Kidney glomerular epithelial cell (primary cell): ENCODE measurements at places on chromosomes 1 and 21.

GRCh38 chr21:34536820-34537219 is 24.8 kb upstream of the KCNE1 start:
- DNase-seq: no peak

- DNase-seq: no peak
Measured at GRCh38 chr1:92126088-92126487, 45.9 kb downstream of the BTBD8 start.

DNA sequence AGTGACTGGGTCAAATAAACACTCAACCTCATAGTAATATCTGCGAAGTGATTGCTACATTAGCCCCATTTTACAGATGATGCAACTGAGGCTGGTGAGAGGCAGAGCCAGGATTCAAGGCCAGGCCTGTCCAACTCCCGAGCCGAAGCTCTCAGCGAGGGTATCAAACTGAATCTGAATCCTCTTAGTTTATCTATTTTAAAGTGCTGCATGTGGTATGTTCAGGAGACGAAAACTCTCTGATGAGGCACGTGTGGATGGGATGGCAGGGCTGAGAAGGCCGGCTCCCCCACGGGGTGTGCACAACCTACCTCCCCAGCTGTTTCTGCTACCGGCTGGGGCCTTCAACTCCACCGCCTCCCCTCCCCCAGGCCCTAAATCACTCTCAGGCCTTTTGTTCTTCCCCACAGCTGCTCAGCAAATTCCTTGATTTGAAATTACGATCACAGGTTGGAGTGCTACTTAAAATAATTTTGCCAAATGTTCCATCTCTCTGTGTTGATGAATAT is 171.8 kb downstream of the TOMM20 start:
- DNase-seq: no peak

GRCh38 chr1:18817795-18818435 is 41.5 kb downstream of the TAS1R2 start:
- DNase-seq: no peak

- DNase-seq: peak; percentile 62
Measured at GRCh38 chr1:115084902-115085511, 4.3 kb downstream of the TSPAN2 start.

DNA sequence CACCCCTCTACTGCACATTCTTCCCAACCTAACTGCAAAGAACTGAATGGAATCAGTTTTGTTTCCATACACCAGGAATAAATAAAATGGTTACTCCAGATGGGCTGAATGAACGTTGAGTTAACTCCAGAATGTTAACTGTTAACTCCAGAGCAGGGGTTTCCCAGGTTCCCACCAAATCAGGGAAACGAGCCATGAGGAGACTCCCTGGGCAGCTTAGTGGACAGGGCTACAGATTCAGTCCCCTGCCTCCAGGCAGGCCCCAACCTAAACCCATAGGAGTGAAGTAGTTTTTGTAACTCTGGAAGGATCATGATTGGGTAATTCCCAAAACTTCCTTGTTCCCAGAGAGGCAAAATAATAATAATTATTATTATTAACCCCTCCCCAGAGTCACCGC is 14.1 kb downstream of the VSIG8 start:
- no peak for DNase-seq

- no peak for DNase-seq
Measured at GRCh38 chr1:114437812-114438211, 73.2 kb downstream of the TRIM33 start.

DNA sequence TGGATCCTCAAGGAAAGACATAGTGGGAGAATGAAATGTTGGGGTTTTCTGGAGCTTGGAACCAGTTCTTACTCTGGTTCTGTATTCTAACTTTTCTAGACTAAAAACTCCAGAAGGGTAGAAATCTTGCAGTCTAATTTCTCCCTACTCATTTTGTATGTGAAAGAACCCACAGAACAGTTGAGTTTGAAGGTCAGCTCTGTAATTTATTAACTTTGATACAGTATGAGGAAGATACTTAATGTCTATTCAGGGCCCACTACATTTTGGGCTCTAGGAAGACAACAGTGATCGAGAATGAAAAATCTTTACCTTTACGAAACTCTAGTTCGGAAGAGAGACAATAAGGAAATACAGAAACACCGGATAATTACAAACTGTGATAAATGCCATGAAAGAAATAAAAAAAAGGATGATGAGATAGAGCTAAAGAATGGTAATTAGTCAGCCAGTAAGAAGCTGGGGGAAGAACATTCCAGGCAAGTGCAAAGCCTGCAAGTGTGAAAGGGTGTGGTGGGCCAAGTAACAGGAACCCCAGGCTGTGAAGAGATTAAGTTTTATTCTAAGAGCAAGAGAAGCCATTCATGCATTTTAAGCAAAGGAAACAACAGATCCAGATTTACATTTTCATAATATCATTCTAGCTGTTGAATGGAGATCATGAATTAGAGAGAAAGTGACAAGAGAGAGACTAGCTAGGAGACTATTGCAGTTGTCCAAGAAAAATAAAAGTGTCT is 159.9 kb upstream of the HMCN1 start:
- DNase-seq: peak; percentile 75
